ENCODE measurements at places on chromosomes 7 and 10.

DNA sequence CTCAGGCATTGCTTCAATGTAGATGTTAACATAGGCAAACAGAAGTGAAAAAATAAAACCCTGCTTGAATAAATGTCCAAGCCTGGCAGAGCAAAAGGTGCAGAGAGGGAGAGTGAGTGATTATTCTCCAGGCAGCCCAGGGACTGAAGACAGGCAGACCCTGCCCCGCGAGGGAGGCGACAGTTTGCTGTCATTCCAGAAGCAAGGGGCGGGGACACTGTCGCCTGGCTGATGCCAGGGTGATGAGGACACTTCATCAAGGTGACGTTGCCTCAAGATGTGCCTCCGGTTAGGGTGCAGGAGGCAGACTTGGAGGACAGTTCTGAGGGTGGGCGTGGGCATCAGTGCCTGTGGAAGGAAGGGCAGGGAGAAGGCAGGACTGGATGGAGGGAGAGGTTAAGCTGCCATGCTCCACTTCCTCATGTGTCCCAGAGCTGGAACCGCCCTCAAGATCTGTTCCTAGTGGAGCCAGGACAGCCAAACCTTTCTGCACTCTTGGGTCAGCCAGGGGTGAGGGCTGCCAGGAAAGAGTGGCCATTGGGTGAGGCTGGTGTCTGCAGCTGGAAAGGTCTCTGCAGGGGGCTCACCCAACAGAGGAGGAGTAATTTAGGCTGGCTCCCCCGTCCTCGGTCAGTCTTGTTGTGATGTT, 560.5 kb upstream of the MKI67 start:
- no peak for DNase-seq

DNA sequence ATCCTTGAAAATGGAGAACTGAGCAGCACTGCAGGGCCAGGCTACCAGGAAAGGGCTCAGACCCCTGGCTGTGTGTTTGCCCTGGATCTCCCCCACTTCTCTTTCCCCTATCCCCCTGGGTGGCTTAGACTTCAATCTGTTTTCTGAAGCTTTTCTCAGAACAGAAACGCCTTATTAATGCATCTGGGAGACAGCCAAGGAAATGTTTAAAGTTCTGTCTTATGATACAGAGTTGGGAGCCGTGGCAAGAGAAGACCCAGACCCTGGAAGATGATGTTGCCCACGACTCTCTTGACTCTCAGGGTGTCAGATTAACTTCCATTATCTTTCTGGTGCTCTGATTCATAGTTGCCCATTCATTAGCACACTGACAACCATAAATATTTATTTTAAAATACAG, 107.1 kb downstream of the EBLN1 start:
- no peak for DNase-seq

GRCh38 chr7:20269726-20270125, 52.5 kb upstream of the MACC1 start:
- DNase-seq, result no peak

GRCh38 chr7:30285067-30285535, 704 bp downstream of the ZNRF2 start:
- DNase-seq, result peak; percentile 24

- DNase-seq, result no peak
These were observed 9.8 kb upstream of the ACTA2 start for GRCh38 chr10:88962336-88962735.

DNA sequence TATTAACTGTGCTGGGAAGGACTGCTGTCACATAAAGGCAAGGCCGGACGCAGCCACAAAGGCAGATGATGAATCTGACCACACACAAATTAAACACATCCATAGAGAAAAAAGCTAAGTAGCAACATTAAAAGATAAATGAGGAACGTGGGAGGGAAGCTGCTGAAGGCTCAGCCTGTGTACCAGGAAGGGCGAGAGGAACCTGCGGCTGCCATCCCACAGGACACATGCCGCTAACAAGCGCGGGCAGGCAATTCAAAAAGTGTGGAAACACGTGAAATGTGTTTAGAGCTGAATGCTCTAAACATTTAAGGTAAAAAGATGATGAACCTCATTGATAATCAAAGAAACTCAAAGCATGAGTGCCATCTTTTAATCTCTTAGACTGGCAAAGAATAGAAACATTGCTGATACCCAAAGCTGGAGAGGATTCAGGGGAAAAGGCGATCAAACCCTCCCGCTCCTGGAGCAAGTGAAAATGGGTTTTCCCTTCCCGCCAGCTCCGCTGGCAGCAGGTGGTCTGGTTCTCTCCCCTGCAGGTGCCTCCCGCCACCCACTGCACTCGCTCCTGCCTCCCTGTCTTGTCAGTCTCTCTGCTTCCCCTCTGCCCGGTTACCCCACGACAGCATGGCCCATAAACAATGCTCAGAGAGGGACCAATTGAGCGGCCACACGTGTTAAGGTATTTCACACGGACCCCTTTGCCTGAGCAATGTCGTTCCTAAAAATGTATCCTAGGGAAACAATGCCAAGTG, 4.2 kb downstream of the STK32C start:
- no peak for DNase-seq

GRCh38 chr7:75534727-75535307, 42.7 kb downstream of the SPDYE5 start:
- no peak for DNase-seq

DNA sequence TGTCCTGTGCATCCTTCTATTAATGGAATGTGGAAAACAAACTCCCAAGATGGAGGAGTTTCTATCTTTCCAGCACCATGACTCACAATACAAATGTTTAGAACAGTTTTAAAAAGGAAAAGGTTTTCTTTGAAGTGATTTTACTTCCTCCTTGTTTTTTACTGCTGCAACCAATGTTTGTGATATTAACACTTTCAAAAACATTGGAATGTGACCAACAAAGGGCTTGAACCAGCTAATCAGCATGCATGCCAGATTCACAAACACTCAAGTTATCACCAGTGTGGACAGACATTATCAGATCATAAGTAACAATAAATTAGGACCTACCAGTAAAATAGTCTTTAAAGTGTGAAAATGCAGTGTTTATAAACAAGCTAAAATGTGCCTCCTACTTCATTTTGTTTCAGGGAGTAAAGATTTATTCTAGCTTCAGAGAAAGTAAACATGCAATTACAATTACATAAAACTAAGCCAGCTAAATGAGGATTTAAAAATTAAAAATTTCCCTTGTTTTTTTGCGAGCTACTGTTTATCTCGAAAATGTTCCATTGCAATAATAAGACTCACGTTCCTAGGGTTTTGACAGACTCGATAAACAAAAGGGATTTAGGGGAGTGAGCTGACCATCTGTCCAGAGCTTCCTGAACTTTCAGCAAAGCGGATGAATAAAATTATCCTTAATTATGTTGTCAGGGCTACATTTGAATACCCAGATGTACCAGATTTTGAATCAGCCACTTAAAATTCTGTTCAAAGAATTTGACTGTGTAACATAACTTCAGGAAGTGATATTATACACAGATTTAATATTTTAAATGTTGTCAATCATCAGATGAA, 29.8 kb downstream of the CPVL start:
- DNase-seq, result no peak

GRCh38 chr7:45892407-45893035, 4.2 kb downstream of the IGFBP1 start:
- DNase-seq, result no peak

DNA sequence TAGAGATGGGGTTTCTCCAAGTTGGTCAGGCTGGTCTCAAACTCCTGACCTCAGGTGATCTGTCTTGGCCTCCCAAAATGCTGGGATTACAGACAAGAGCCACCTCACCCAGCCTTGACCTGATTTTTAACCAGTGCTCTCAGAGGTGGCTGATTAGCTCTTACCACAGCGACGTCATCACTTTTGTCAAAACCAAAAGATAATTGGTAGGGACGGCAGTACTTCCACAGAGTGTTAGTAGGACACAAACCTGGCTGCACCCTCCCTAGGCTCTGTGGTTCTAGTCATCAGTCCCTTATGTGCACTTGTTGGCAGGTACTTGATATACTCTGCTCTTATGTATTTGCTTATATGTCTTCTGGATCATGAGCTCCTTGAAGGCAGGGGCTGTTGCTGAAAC, 74.0 kb downstream of the GPR141 start:
- no peak for DNase-seq

DNA sequence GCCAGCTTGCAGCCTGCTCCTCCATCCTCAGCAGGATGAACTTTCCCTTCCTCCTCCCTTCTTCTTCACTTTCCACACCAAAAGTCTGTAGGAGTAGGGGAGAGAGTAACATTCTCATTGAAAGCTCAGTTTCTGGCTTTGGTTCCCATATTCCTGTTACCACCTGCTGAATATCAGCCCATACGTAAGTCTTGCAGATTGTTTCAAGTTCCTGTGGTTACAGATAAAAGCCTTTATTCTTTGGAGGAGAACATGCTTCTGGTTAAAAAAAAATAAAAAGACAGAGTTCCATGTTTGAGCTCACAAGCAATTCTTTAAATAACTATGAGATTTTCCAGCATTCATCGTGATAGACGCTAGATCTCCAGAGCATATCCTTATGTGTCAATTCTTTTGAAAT, 637.3 kb downstream of the SUGCT start:
- no peak for DNase-seq

GRCh38 chr10:113226831-113227445, 276.9 kb downstream of the TCF7L2 start:
- no peak for DNase-seq

- no peak for DNase-seq
These were observed 179.5 kb upstream of the TMEM106B start for GRCh38 chr7:12031638-12032037.

GRCh38 chr7:129203050-129203741, 14.8 kb downstream of the SMO start:
- DNase-seq, result no peak

- no peak for DNase-seq
These were observed 18.8 kb downstream of the CELF2 start for GRCh38 chr10:11036424-11037011.

DNA sequence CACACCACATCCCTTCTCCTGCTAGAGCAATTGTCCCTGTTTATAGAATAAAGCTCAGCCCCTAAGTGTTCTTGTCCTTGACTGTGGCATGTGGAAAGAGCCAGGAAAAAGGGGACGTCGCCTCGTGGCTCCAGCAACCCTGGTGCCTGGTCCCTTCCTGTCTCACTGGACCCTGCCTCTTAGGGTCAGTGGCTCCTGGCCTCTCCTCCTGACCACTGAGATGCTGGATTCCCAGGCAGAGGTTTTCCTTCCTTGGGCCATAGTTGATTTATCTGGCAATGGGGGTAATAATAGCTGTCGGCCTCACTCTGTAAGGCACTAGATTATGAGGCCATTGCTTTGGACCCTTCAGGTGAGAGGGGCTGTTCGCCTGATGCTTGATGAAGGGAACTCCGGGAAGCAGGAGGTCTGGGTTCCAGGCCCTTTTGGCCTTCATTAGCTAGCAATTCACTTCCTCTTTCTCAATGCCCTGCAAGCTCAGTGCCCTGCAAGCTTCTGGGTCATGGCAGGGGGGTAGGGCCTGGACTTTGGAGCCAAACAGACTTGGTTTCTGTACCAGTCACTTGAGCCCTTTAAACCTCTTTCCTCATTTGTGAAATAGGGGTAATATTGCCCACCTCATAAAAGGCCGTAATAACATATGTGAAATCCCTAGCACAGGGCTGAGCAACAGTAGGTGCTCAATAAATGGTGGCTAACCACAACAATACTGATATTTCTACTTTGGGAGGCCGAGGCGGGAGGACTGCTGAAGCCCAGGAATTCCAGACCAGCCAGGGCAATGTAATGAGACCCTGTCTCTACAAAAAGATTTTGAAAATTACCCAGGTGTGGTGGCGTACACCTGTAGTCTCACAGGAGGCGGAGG, 1.1 kb downstream of the ASL start:
- DNase-seq, result no peak

GRCh38 chr7:35752742-35753141, 48.1 kb upstream of the SEPTIN7 start:
- no peak for DNase-seq

GRCh38 chr7:71343892-71344291, 211.9 kb downstream of the GALNT17 start:
- no peak for DNase-seq

- no peak for DNase-seq
These were observed 236.1 kb downstream of the ELMO1 start for GRCh38 chr7:37212556-37212955.

GRCh38 chr7:109986701-109987100, 1104.2 kb upstream of the LRRN3 start:
- no peak for DNase-seq

- no peak for DNase-seq
These were observed 123.6 kb downstream of the FAM204A start for GRCh38 chr10:118218562-118218961.

GRCh38 chr10:121138112-121138860, 287.1 kb downstream of the WDR11 start:
- no peak for DNase-seq

DNA sequence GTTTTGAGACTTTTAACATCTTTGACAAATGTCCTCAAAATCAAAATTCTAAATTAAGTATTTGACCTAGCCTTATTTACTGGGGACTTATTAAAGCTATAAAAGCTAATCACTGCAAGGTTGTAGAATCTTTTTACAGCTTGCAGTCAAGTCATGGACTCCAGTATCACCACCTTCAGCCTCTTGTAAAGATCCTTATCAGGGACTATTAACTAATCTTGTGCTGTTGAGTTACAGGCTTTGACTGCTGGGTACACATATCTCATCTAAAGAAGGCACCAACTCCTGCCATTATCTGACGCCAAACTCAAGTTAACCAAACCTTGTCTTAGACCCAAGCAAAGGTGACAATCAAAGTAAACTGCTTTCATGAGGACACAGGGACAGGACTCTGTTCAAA, 621.0 kb upstream of the IGFBP3 start:
- DNase-seq, result no peak

GRCh38 chr10:111323389-111323966, 246.6 kb downstream of the ADRA2A start:
- no peak for DNase-seq

GRCh38 chr7:36281945-36282717, 107.5 kb upstream of the ANLN start:
- no peak for DNase-seq

GRCh38 chr10:98445200-98445812, 1.4 kb downstream of the HPS1 start:
- no peak for DNase-seq

- DNase-seq, result no peak
These were observed 77.3 kb upstream of the GRID1 start for GRCh38 chr10:86443936-86444335.

- DNase-seq, result no peak
These were observed 66.1 kb downstream of the FZD1 start for GRCh38 chr7:91330191-91330808.

GRCh38 chr10:34834274-34834673, 19.2 kb upstream of the PARD3 start:
- no peak for DNase-seq

- DNase-seq, result no peak
These were observed 103.6 kb downstream of the SPDYE5 start for GRCh38 chr7:75595766-75596165.
